ENCODE measurements at places on chromosomes 16 and 17. TPM values are rescaled to one million over a fixed set of nuclear protein-coding genes. Genes with fewer than 3 reads are reported as not detected.

The SYT17 gene
- total RNA-seq: 2.3 TPM

The WFIKKN1 gene
- total RNA-seq: 2.0 TPM

The HS3ST3A1 gene
- 1.1 TPM for total RNA-seq

The P2RX5 gene
- 0.55 TPM for total RNA-seq

The IL21R gene
- total RNA-seq: 0.79 TPM

The ESRP2 gene
- total RNA-seq: 25.2 TPM

The CCDC92B gene
- 0.19 TPM for total RNA-seq

The UMOD gene
- 9.6 TPM for total RNA-seq

The OR4D1 gene
- not detected for total RNA-seq

The TAOK2 gene
- total RNA-seq: 14.3 TPM

The EMP2 gene
- total RNA-seq: 9.2 TPM
